ENCODE measurements at places on chromosomes 11 and 22.

DNA sequence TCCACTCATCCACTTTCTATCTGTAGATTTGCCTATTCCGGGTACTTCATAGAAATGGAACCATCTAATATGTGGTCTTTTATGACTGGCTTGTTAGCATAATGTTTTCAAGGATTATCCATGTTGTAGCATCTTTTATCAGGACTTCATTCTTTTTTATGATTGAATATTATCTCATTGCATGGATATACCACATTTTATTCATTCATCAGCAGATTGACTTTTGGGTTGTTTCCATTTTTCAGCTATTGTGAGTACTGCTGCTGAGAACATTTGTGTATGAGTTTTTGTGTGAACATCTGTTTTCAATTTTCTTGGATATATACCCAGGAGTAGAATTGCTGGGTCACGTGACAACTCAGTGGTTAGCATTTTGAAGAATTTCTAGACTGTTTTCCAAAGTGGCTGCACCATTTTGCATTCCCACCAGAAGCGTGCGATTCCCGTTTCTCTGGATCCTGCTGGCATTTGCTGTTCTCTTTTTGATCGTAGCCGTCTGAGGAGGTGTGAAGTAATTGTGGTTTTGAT is 8.9 kb downstream of the DERL3 start:
- DNase-seq, result peak; percentile 81

- no peak for DNase-seq
These were observed 682.5 kb upstream of the ARHGAP42 start for GRCh38 chr11:100004541-100004940.

DNA sequence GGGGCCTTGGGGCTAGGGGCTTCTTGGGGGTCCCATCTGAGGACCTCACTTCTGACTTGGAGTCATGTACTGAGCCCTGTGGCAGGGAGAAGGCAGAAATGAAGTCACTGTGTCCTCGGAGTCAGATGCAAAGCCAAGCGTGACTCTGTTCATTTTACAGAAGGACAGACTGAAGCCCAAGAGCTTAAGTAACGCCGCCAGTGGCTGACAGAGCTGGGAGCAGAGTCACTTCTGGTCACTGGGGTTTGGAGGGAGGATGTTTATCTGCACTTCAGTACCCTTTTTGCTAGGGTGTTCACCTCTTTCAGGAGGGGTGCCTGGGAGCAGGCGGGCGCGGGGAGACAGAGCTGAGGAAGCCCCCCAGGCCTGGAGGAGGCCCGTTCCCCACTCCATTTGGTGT is 10.7 kb downstream of the CD6 start:
- no peak for DNase-seq

DNA sequence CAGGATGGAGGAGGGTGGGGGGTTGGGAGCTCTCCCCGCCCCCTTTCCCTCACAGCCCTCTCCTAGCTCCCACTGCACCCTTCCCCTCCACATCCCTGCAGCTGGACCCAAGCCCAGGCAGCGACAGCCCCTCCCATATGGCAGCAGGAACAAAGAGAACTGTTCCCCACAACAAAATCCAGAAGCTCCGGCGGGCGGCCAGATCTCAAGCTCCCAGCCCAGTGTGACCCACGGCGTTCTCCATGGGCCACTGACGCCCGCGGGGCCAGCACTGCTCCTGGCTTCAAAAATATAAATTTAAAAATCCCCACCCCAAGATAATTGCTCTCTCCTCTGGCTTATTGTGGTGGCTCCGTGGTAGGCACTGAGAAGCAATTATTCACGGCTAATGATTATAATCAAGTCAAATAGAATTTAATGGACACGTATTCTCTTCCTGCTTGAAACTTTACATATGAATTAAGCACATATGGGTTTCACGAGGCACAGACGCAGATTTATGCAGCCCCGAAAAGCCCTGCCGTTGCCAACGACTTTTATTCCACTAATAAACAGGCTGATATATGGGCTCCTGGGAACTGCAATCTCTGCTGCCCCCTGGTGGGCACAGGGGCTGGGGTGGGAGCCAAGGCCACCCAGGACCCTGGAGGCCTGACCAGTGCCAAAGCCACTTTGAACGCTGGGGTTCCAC is 17.5 kb downstream of the MACROD1 start:
- peak; percentile 82 for DNase-seq

GRCh38 chr11:62394825-62395538 is 23.9 kb upstream of the SCGB1A1 start:
- peak; percentile 88 for DNase-seq

GRCh38 chr11:111177037-111177871 is 68.3 kb upstream of the POU2AF2 start:
- DNase-seq, result no peak

GRCh38 chr22:46517255-46517761 is 20.1 kb downstream of the CELSR1 start:
- DNase-seq, result no peak

DNA sequence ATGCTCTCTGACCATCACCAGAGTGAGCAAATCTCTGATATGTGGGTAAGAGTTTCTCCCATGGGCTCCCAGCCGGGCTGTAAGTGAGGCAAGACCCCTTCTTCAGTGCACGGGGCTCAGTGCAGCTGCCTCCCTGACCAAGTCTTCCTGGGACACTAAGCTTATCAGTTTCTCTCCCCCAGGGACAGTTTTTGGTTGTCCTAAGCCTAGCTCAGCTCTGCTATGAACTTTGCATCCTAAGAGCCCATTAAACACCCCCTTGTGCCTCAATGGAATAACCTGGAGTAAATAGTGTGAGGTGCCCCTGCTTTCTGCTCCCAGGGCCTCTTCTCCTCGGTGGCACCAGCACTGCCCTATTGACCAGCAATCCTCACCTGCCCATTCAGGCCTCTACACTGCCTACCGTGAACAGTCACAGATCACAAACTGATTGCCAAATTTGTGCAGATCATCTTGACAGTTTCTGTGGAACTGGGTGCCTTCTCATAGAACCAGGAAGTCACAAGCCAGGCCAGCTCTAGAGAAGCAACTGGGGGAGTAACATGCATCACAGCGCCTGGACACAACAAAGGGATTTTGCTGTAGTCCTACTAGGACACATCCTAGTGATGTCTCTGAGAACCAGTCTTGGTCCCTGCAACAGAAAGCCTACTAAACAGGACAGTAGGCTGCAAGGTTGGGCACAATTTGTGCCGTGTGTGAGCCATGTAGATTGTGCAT is 19.5 kb upstream of the IGLL5 start:
- DNase-seq, result no peak

DNA sequence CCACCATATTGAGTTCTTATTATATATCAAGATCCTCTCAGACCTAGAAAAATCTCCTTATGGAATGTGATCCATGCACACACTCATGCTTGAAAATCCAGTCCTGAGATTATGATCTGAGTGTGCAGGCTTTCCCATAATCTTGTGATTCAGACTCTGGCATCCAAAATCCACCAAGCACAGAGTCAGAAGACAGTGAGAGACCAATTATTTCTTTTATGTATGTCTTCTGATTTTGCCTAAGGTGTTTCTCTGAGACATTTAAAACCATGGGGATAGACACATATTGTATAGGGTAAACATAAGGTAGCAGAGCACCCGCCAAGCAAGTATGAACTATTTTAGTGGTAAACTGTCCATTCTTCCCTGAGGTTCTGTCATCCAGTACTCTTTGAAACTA is 52.0 kb upstream of the MMP13 start:
- peak; percentile 73 for DNase-seq

DNA sequence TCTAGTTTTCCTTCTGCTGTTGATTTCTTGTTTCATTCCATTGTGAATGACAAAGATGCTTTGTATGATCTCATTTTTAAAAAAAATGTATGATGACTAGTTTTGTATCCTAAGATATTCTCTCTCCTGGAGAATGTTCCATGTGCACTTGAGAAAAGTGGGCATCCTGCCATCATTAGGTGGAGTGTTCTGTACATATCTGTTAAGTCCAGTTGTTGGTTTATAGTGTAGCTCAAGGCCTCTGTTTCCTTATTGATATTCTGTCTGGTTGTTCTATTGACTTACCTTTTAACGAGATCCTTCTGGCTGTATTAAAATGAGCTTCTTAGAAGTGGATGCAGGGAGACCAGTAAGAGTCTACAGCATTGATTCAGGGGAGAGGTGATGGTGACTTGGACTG is 35.2 kb downstream of the SGSM1 start:
- DNase-seq, result no peak

- DNase-seq, result no peak
These were observed 3.8 kb upstream of the WNT7B start for GRCh38 chr22:45980761-45981160.

GRCh38 chr11:16193897-16194381 is 162.4 kb downstream of the SOX6 start:
- DNase-seq, result no peak

DNA sequence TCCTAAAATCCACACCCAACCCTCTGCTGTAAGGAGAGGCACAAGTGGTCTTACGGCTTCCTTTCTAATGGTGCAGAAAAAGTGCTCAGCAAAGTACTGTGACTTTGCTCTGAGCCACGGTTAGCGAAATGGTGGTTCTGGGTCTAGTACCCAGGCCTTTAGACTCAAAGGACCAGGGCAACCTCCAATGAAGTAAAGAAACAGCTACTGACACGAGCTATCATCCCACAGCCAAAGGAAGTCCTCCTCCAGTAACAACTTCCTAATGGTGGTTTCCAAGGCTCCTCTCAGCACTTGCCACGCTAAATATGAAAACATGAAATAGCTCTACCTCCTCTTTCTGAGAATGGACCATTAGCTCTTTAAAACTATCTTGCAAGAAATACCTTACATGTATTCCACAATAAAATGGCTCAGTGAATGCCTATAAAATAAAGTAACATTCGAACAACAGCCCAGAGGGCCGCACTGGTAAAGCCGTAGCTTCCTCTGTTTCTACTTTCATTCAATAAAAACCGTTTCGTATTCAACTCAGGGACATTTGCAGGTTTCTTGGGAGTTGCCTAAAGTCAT is 122.4 kb downstream of the ETS1 start:
- DNase-seq, result no peak

- DNase-seq, result no peak
These were observed 569.9 kb downstream of the BUD13 start for GRCh38 chr11:116202922-116203321.

DNA sequence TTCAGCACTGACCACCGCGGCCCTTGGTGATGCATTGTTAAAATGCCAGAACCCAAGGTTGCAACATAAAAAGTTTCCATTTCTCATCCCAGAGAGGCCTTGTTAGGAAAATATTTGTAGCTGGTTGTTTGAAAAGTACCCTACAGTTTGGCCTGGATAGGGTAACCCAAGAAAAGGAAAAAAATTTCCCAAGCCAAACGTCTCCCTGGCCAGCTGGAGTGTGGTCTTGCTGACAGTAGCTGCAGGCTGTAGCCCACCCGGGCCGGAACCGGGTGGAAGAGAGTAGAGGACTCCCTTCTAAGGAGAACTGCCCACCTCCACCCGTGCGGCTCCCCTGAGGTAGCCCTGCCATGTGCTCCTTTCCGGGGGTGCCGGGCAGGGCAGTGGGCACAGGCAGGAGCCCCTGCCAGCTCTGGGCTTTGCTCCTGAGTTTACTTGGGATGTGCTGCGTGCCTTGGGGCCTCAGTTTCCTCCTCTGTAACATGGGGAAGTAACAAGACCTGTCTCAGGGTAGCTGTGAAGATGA is 38.5 kb downstream of the IGHMBP2 start:
- no peak for DNase-seq

DNA sequence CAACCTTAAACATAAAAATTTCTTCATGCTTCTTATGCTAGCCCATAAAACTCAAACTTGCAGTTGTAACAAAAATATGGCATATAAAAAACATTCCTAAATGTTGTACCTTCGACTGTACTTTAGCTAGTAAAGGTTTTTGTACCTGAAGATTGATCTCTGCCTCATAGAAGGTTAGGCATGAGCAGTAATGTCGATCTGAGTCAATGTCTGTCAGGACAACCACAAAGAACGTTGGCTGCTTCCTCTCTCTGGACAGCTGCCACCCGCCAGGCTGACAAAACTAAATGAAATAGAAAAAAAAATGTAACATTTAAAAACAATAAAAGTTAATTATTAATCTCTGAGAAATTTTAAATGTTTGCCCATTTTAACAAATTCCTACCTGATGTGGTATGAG is 251.3 kb downstream of the SBF2 start:
- DNase-seq, result no peak

GRCh38 chr11:117605331-117605730 is 191.7 kb downstream of the DSCAML1 start:
- DNase-seq, result no peak

GRCh38 chr22:44271732-44272400 is 40.9 kb downstream of the SHISAL1 start:
- no peak for DNase-seq

DNA sequence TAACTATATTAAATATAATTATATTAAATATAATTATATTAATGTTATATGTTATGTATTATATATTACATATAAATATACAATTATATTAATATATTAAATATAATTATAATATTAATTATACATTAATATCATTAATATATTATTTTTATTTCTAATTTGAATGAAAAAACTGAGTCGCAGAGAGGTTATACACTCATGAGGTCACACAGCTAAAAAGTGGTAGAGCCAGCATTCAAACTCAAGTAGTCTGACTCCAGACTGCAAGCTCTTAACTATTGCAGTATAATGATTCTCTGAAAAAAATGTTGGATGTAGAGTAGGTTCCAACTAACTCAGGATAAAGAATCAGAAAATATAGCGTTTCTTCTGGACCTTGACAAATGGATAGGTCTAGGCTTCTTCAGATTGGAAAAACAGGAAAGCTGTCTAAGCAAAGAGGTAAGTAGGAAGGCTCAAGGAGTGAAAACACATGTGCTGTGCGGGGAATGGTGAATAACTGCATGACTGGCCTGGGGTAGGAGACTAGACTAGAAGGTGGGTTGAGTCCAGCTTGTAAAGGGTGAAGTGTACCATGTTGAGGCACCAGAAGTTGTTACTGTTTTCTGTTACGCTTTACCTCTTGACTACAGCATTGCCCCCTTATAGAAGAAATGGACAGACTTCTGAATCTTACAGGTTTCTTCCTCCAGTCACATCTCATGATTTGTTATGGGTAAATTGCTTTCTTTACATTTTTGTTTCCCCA is 80.3 kb downstream of the TRIM44 start:
- no peak for DNase-seq

DNA sequence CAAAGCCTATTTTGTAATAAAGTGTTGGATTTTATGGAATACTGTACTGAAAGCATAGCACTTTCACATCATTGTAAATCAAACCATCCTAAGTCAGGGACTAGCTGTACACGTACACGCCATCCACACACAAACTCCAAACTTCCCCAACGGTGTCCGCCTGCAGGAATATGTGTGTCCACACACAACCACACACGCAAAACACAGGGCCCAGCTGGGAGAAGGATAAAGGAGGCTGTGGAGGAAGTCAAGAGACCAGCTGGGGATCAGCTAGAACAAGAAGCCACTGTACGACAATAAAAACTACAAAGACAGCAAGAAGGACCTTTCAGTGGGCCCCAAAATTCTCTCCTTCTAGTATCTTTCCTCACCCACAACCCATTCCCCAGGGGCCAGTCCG is 1.6 kb downstream of the TRIM29 start:
- no peak for DNase-seq

All from fibroblast of lung (primary cell).